ENCODE measurements at places on chromosomes 6 and 20. TPM values are rescaled to one million over a fixed set of nuclear protein-coding genes. Genes with fewer than 3 reads are reported as not detected.

The IYD gene
- not detected for total RNA-seq

- no peak for DNase-seq
Measured at GRCh38 chr6:89840538-89840937, 10.9 kb downstream of the CASP8AP2 start.

GRCh38 chr6:51090343-51090742, 271.7 kb downstream of the TFAP2B start:
- no peak for DNase-seq

DNA sequence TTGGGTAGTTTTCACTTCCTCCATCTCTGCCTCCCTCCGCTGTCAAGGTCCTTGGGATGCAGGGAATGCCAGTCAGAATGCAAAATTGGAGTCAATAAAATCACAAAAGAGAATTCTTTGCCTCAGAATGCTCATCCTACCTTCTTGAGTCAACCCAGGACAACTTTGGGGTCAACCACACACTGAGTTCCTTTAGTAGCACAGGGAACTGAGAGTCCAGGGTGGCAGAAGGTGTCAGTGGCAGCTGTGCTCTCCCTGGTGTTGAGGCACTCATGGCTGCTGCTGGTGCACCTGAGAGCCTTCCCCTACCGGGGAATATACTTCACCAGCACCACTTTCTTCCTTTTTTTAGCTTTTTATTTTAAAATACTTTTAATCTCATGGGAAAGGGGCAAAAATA, 829 bp upstream of the NOTCH4 start:
- DNase-seq: no peak

DNA sequence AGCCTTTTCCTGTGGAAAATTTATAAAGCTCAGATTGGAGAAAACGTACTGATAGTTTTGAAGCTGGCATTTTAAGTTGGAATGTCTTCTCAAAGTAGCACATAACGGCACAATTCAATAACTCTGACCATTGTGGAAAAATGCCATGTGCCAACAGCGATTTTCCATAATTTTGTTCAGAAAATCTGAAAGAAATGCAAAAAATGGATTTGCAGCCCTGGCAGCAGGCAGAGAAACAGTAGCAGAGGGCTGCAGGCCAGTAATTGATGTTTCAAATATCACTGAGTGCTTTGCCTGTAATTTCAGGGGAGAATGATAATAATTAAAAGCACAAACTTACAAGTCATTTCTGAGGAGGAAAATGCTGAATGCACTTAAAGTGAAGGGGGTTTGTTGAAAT, 507.4 kb downstream of the MAFB start:
- no peak for DNase-seq

DNA sequence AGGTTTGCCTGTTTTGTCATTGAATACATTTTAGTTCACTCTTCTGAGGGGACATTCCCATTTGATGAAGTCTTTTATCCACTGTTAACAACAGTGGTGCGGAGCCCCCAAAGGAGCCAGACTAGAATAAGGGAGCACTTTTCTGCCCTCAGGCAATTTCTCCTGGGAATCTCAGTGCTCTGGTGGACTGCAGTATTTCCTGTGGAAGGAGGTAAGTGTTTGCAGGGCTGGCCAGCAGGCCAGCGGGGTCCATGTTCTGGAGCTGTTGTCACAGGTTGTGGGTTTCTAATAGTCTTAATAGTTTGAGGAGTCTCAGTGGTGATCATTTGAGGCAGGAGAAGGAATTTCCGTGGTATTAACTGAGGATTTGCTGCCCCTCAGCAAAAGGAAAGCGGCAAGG, 83.5 kb downstream of the ASXL1 start:
- no peak for DNase-seq

GRCh38 chr6:7108196-7108963, 619 bp downstream of the RREB1 start:
- peak; percentile 44 for DNase-seq

- no peak for DNase-seq
Measured at GRCh38 chr20:22672191-22672590, 87.8 kb upstream of the FOXA2 start.

- no peak for DNase-seq
Measured at GRCh38 chr6:26123675-26123946, 36.4 kb downstream of the HFE start.

Data from CD4-positive, alpha-beta memory T cell (primary cell).